NCI-H226 (cell line): ENCODE measurements at places on chromosomes 6 and 20.

DNA sequence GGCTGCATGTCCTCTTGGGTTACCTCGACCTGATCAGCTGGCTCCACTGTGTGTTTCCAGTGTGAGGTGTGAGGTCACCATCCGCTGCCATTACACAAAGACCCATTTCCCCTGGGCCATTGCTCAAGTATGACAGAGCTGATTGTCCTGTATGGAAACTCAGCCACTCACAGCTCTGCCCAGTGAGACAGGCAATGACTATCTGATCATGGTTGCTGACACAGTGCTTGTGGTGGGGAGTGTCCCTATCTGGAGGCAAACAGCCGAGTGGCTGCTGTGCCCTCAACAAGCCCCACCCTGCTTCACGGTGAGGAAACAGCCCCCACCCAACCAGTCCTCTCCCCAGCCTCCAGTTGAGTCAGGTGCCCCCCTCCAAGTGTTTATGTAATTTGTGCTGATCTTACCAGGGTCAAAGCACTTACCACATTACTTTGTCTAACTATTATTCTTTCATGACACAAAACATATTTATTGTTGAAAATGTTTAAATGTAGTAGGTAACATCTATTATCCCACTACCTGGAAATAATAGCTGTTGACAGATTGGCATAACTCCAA is 11.7 kb upstream of the MAPK13 start:
- no peak for DNase-seq

GRCh38 chr6:135880066-135880972 is 28.8 kb downstream of the PDE7B start:
- peak; percentile 36 for DNase-seq

- peak; percentile 50 for DNase-seq
These were observed at the start of gene CYP24A1 for GRCh38 chr20:54173653-54174456. TSS of gene CYP24A1 (minus strand) at chr20:54173986. CDS start at chr20:54173579, 407 bp downstream.

GRCh38 chr6:52136934-52137467 is 49.2 kb upstream of the IL17A start:
- no peak for DNase-seq

- DNase-seq, result no peak
These were observed 301.9 kb upstream of the SGK1 start for GRCh38 chr6:134619789-134620188.

- no peak for DNase-seq
These were observed 149.0 kb upstream of the FUT9 start for GRCh38 chr6:95866732-95867131.

DNA sequence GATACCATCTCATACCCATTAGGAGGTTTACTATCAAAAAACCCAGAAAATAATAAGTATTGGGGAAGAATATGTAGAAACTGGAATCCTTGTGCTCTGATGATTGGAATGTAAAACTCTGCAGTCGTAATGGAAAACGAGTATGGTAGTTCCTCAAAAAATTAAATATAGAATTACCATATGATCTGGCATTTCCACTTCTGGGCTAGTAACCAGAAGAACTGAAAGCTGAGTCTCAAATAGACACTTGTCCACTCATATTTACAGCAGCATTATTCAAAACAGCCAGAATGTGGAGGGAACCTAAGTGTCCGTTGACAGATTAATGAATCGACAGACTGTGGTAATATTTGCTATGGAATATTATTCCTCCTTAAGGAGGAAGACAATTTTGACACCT is 44.3 kb downstream of the FOXC1 start:
- DNase-seq, result no peak

DNA sequence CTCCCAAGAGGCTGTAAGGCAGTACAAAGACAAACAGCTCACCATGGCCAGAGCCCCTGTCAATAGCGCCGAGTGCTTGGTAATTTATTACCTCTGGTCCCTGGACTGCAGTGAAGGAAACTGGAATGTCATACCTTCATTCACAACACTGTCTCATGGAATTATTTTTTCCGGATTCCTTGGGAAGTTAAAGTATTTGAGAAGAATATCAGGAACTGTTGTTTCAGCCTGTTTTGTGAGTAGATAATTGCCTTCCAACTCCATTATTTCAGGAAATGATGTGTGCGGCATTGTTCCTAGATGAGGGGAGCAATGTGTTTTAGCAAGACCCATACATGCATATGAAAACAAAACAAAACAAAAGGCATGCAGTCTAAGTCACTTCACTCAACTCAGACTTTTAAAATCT is 64.0 kb downstream of the BLOC1S5 start:
- no peak for DNase-seq

DNA sequence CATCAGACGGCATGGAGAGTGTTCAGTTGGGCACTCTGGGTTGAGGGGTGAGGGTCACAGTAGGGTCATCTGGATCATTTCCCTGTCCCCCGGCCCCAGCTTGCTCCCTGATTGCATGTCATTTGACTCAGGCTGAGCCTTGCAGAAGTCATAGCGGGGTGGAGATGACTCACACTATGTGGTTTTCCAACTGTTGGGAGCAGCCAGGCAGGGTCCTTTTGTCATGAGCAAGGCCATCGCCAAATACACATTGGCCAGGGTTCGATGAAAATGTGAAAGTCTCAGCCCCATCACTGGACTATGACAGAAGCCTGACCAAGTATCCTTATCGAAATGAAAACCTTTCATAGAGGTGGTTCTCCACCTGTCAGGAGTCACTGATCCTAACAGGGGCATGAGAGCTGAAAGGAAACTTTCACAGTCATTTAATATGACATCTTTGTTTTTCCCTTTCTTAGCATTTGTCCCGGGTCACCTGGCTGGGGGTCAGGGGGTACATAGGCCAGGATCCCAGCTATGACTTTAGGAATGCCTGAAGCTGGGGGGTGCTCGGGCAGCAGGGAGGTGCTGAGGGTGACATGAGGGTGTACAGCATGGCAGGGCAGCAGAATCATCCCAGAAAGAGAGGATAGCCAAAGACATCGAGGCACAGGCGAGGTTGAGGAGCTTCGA is 70.2 kb upstream of the CD93 start:
- no peak for DNase-seq
